Caco-2 (cell line): ENCODE measurements at places on chromosomes 3 and 15.

DNA sequence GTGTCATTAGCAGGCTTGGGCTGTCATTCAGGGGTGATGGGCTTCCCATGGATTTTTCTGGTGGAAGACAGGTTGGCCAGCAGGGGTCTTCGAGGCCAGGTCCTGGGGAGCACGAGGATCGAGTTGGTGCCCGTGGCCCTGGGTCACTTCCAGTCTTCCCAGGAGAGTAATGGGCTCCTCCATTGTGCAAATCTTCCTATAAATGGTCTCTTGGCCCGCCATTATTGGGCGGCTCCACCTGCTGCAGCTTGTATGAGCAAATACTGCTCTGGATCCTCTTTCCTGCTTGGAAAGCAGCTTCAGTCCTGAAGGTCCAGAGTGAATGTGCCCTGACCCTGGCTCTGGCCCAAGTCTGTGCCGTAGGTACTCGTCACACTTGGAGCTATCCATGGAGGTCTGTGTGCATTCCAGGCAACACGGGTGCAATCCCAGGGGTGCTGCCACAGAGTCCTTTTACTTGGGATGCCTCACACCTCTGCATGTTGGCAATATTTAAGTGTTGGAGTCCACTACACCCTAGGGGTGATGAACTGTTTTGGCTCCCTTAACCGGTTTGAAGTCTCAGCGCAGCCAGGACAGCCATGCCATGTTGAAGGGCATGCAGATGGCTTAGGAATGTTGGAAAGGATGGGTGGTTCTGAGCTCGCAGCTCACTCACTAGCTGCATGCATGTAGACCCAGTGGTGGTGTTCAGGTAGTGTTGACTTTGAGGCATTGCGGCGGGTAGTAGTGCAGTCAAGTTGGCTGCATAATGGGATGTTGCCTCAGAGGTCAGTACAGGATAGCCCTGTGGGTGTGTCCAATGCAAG, 97.6 kb downstream of the SNRPN start:
- DNase-seq, result no peak

DNA sequence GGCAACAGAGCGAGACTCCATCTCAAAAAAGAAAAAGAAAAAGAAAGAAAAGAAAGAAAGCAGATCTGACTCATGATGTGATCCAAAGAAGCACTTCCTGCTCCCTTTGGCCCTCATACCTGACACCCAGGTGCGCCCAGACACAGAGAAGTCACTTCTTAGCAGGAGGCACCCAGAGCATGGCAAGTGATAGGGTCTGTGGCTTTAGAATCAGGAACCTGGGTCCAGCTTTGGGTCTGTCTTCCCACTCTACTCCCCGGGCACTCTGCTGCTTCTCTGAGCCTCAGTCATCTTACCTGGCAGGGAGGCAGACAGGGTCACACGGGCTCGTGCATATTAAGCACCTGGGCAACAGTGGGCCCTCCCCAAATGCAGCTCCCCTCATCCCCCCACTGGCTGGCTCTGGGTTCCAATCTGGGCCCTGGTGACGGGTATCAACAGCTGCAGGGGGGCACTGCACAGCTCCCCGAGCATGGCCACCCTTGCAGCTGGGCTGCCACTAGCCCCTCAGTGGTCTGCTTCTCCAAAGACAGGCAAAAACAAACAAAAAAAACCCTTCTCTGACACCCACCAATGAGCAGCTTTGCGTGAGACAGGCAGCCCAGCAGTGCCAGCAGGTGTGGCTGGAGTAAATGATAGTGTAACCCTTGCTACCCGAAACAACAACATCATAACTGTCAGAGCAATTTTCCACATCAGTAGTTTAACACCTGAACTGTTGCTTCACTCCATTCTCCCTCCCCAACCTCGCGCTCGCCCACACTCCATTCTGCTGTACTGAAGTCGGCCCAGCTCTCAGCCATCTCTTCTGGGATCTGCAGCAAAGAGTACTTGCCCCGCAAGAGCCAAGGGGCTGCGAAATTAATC, 99.8 kb downstream of the MEGF11 start:
- no peak for DNase-seq

- no peak for DNase-seq
These were observed 35.3 kb upstream of the GOLGA8A start for GRCh38 chr15:34472947-34473346.

DNA sequence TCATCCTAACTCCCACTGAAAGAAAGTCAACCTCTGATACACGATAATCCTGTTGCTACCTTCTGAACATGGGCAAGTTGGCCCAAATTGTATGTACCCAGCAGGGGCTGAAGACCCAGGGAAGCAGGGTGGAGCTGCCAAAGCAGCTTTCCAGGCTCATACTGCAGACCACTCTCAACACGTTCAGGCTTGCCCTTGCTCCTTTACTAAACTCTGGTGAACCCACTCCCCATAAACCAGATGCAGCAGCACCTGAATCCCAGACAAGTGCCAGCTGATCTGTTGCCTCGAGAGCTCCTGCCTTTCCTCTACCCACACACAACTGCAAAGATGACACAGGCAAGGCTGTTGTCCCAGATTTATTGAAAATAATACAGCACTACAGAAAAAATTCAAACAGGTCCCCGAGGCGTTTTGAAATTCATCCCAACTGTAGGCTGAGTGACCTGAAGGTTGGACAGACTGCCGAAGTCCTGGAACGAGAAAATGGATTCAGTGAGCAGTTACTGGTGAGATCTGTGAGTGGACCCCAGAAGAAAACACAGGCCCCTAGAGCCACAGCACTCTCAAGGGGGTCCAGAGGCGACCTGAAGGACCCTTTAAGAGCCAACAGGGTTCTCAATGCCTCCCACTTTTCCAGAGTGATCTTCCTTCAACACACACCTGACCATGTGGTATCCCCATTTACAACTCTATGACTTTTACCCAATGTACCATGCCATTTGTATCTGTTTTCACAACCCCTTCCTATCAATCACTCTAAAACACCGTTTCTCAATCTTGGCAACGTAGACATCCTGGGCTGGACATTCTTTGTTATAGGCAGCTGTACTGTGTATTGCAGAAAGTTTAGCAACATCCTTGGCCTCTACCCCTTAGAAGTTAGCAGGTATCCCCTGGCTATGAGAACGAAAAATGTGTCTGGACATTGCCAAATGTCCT, 3.6 kb downstream of the RPS17 start:
- DNase-seq, result no peak

GRCh38 chr3:12395349-12396012, 88.8 kb upstream of the TSEN2 start:
- DNase-seq, result no peak

- DNase-seq, result no peak
These were observed 49.3 kb upstream of the CA12 start for GRCh38 chr15:63430766-63431451.

- no peak for DNase-seq
These were observed 63.3 kb downstream of the ROBO2 start for GRCh38 chr3:77102951-77103769.

GRCh38 chr15:75199357-75199940, 2.2 kb upstream of the C15orf39 start:
- no peak for DNase-seq

DNA sequence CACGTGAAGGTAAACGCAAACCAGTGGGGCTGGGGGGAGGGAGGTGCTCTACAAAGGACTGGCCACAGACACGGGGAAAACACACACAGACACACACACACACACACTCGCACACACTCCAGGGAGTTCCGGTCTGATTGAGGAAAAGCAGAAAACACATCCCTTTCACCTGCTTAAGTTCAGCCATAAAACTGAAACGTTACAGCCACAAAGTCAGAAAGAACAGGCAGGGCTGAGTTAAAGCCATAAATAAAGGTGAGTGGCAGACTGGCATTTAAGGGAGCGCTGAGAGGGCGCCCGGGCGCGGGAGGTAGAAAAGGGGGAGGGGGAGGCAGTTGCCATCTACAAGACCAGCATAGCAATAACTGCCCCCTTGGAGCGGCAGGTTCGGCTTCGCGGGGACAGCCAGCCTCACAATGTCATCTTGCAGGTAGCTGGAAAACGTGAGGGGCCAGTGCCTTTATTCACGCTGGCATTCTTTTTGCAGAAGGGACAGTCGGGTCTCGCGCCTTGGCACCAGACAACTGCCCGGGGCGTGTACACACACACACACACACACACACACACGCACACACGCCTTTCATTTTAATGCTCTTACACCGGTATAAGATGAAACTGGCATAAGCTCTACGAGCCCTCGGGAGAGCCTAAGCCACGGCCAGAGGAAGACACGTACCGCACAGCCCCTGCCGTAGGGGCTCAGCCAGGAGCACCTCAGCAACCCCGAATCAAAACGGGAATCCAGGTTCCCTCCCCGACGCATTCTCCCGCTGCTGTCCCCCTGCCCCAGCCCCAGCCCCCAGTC, 866 bp downstream of the TNIK start:
- peak; percentile 45 for DNase-seq

GRCh38 chr3:167575000-167575600, 78.6 kb downstream of the WDR49 start:
- DNase-seq, result no peak

DNA sequence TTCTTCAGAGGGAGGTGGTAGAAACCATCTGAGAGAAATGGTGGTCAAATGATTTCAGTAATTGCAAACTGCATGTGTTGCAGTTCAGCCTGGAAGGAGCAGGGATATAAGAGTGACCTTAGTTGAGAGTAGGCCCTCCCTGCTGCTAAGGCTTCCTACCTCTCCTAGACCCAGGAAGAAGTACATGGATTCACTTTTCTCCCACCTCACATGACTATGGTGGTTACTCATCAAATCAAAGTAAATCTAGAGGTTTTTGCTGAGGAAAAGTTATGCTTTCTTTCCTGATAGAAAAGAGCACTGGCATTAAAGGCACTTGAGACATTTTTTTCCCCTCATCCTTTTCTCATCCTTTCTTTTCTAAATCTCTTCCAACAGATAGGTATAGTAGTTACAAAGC, 43.2 kb upstream of the LEKR1 start:
- DNase-seq, result no peak

DNA sequence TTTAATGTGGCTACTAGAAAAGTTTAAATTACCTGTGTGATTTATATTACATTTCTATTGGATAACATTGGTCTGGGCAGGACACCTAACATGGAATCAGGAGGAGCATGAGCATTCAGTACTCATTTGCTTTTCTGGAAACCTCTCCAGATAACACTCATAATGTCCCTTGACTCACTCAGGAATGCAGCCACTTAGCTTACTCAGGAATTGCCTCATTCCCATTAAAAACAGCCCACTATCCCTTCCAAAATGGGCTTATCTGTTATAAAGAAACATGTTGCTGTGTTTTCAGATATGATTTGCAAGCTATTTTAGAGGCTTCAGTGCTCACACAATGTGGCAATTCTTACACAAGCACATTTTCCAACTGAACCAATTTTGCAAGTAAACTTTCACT, 17.1 kb downstream of the GBE1 start:
- DNase-seq, result peak; percentile 12

- DNase-seq, result no peak
These were observed 18.3 kb downstream of the SUCNR1 start for GRCh38 chr3:151891721-151892120.

- DNase-seq, result peak; percentile 52
These were observed 36.0 kb downstream of the TM2D3 start for GRCh38 chr15:101615986-101616848.

DNA sequence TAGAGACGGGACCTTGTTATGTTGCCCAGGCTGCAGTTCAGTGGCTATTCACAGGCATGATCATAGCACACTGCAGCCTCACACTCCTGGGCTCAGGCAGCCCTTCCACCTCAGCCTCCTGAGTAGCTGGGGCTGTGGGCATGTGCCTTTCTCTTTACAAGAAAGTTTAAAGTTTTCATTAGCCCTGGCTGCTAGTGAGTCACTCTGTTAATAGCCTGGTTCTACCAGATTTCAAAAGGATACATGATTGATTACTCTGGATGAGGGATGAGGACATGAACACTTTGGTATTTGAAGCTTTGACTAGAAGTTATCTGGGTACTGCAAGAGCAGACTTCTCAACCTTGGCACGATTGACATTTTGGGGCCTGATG, 95.1 kb downstream of the DHX36 start:
- DNase-seq, result no peak

DNA sequence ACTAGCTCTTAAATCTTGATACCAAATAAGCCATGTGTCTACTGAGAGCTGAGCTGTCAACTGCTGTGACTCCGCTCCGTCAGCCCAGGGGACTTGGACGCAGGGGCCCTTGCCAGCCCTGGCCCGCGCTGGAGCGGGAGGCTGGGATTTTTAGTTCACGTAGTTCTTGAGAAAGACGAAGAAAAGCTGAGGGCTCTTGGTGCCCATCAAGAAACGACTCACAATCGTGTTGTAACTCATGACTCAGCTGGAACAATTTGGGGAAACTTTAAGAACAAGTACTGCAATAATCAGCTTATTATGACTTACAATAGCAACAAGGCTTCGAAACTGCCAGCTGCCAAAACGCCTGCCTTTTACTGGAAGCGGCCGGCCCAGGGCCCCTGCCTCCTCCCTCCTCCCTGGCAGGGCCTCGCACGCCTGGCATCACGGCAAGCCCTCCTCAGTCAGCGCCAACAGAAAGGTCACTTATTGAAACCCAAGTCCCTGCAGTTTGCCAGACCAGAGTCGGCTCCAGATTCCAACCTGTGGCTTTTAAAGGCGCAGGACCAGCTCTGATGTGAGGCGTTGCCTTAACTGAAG, 60.3 kb downstream of the RGMA start:
- DNase-seq, result no peak

DNA sequence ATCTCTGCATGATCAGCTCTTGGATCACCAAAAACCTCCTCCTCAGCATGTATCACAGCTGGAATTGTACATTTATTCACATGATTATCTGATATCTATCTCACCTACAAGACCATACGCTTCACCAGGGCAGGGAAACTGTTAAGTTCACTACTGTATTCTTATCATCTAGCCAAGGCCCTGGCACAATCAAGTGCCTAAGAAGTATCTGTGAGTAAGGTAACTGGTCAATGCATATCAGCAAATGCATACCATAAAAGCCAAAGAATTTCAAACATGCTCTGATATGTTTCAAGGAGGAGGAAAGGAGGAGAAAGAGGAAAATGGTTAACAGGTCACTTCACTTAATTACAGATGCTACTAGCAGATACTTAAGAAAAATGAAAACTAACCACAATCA, 158.4 kb downstream of the LIPC start:
- peak; percentile 48 for DNase-seq

DNA sequence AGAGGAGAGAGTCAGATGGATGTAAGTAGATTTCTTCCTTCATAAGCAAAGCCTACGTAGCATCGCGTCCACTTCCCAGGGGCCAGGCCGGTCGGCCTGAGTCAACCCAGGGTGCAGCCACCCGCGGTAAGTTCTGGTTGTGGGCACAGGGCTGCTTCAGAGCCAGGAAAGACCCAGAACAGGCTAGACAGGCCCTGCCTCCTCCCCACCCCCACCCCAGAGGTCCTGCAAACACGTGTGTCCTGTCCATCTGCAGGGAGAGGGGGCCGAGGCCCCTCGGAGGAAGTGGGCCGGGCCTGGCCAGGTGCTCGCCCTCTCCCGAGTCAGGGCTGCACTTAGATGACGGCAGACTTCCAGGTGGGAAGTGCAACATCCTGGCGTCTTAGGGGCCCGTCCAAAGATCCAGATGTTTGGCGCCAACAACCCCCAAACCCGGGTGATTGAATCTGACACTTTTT, 100.8 kb upstream of the ALDH1A3 start:
- DNase-seq, result no peak
